ENCODE measurements at places on chromosomes 6 and 20.

GRCh38 chr6:20540683-20541082, 6.4 kb downstream of the CDKAL1 start:
- no peak for DNase-seq

GRCh38 chr6:141050471-141050870, 1082.3 kb upstream of the GJE1 start:
- DNase-seq = no peak

- DNase-seq = no peak
These were observed 44.1 kb downstream of the SCP2D1 start for GRCh38 chr20:18857640-18858039.

- DNase-seq = no peak
These were observed 477.2 kb downstream of the EYS start for GRCh38 chr6:65229825-65230224.

- DNase-seq = no peak
These were observed 21.6 kb downstream of the CALHM6 start for GRCh38 chr6:116482780-116483179.

DNA sequence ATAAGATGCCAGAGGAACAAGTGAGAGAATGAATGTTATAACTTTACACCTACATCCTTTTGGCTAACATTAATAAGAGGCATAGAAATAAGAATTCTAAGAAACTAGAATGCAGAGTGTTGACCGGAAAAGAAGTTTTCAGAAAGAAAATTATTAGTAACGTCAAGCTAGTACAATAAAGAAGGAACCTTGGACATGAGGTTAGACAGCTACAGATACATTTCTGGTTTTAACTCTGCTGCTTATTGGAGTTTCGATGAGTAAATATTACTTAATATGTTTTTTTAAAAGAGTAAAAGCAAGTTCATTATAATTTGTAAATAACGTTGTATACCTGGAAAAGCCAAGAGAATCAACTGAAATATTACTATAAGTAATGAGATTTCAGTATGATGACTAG, 22.7 kb downstream of the TAB2 start:
- no peak for DNase-seq
